M059J (cell line): ENCODE measurements at places on chromosomes 2 and 18. TPM values are rescaled to one million over a fixed set of nuclear protein-coding genes. Genes with fewer than 3 reads are reported as not detected.

GRCh38 chr2:236748385-236748784, 178.8 kb downstream of the ACKR3 start:
- no peak for DNase-seq

KIF5C gene
- total RNA-seq = 0.54 and 1.3 TPM in 2 replicates

ALPI gene
- total RNA-seq = not detected in 2 replicates

TLX2 gene
- 0.10 and 0.34 TPM in 2 replicates for total RNA-seq

ASB3 gene
- total RNA-seq = 30.8 and 31.8 TPM in 2 replicates

DNA sequence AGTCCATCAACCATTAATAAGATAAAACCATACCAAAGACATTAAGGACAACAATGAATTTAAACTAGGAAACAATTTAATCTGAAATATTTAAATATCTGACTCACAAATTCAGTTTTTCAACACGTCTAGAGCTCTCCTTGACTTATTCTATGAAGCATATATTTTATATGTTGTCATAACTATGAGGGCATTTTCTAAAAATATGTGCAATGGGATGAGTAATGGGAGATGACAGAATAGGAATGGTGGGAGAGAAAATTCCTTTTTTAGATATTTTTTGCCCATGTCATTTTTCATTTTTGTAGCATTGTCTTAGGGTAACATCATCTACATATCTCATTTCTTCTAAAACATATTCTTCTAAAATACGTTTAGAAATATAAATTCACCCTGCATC, 79.2 kb upstream of the CDH2 start:
- no peak for DNase-seq

CERS6 gene
- 13.9 and 22.8 TPM in 2 replicates for total RNA-seq

GRCh38 chr2:124834331-124834730, 809.2 kb downstream of the CNTNAP5 start:
- no peak for DNase-seq

- no peak for DNase-seq
Observed at GRCh38 chr2:147547440-147547839, 297.4 kb upstream of the ACVR2A start.

NOL4 gene
- total RNA-seq = not detected in 2 replicates

DNA sequence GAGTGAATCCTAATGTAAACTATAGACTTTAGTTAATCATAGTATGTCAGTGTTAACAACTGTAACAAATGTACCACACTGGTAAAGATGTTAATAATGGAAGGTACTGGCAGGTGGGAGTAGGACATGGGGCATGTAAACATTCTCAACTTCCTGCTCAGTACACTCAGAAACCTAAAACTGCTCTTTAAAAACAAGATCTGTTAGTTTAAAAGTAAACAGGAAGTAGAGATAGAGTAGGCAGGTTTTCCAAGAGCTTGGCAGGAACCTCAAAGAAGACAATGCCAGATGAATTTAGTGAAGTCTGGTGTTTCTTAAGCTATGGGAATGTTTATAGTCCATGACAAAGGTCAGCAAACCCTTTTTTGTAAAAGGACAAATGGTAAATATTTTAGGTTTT, 46.6 kb downstream of the CCDC138 start:
- peak; percentile 37 for DNase-seq

MAL gene
- 11.3 and 14.7 TPM in 2 replicates for total RNA-seq

IL18R1 gene
- total RNA-seq = not detected in 2 replicates

MC4R gene
- not detected in 2 replicates for total RNA-seq

DNA sequence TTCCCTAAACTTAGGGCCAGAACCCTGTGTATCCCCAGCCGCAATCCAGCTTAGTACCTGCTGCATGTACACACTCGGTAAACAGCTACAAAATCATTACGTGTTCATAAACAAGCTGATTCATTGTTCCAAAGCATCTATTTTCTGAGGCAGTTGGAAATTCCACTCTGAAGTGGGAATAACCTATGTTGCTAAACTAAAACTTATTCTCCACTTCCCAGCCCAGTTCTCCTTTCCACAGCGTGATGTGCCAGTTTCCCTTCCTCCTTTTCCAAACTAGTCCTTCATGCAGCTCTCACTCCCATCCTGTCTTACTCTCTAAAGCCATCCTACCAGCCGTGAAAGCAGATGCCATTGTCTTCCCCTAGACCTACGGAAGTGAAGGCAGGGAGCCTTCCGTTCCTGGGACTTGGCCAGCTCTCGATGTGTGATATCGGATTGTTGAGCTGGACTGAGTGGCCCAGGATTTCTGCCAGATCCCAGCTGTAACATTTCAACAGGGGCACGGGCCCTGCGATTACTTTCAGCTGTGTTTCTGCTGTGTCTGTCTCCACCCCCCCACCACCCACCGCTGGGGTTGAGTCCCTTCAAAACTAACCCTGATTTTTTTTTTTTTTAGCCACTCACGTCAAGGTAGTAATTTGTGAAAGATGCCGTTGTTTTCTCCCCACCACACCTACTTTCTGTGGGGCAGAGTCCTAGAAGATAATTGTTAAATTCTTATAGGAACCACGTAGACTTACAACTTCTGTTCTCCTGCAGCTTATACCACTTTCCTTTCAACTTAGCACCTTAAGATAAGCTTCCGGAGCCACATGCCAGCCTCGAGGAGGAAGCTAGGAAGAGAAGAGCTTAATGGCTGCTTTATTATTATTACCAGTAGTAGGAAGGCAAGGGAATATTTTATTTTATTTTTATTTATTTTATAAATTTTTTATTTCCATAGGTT, 100.9 kb downstream of the CRIM1 start:
- DNase-seq = peak; percentile 82

GRCh38 chr2:95232232-95232631, 24.9 kb downstream of the ZNF892 start:
- DNase-seq = peak; percentile 6

- peak; percentile 44 for DNase-seq
Observed at GRCh38 chr2:98476192-98476868, 31.7 kb downstream of the INPP4A start.

C2orf80 gene
- total RNA-seq = not detected in 2 replicates
